Esophagus muscularis mucosa (tissue), 4 donors: ENCODE measurements at places on chromosomes 16 and 17. TPM values are rescaled to one million over a fixed set of nuclear protein-coding genes. Genes with fewer than 3 reads are reported as not detected.
A peak's percentile ranks its signal among the peaks of the same experiment; 100 is the strongest.

DNA sequence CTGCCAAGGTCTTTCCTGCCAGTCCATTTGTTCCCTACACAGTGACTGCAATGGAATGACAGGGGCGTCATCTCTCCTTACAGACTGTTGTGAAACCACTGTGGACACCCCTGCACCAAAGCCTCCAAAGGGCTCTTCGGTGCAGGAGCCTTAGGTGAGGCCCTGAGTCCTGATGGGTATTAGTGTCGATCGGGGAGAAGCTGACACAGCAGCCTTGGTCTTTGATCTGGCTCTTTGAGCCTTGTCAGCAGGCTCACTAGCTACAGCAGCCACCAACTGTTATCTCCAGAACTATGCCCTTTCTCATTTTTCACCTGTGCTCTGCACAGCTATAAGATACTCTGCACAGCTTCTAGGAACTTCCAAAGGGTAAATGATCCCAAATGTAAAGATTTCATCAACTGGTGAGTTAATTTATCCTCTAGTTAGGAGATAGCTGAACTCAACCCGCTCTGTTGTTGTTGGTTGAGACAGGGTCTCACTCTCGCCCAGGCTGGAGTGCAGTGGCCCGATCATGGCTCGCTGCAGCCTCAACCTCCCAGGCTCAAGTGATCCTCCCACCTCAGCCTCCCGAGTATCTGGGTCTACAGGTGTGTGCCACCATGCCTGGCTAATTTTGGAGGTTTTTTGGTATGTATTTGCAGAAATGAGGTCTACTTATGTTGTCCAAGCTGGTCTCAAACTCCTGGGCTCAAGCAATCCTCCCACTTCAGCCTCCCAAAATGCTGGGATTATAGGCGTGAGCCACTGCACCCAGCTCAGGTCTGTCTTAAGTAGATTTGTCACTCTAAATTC, 19.7 kb downstream of the G6PC1 start:
- no peak overlapping the region for H3K4me3 ChIP-seq
- no peak for DNase-seq
- no peaks in the 10 kb centered on the region for H3K27me3 ChIP-seq
- H3K36me3 ChIP-seq = no peaks in the 10 kb centered on the region
- peak overlapping the region; percentile 56 for H3K27ac ChIP-seq
- H3K4me1 ChIP-seq = peaks cover 50% of the 10 kb centered on the region

GRCh38 chr16:88923926-88924833, 52.8 kb downstream of the CBFA2T3 start:
- H3K4me1 ChIP-seq = peaks cover 57% of the 10 kb centered on the region
- H3K36me3 ChIP-seq = no peaks in the 10 kb centered on the region
- H3K27me3 ChIP-seq = peaks cover 3% of the 10 kb centered on the region
- DNase-seq = no peak
- no peak overlapping the region for H3K4me3 ChIP-seq

DNA sequence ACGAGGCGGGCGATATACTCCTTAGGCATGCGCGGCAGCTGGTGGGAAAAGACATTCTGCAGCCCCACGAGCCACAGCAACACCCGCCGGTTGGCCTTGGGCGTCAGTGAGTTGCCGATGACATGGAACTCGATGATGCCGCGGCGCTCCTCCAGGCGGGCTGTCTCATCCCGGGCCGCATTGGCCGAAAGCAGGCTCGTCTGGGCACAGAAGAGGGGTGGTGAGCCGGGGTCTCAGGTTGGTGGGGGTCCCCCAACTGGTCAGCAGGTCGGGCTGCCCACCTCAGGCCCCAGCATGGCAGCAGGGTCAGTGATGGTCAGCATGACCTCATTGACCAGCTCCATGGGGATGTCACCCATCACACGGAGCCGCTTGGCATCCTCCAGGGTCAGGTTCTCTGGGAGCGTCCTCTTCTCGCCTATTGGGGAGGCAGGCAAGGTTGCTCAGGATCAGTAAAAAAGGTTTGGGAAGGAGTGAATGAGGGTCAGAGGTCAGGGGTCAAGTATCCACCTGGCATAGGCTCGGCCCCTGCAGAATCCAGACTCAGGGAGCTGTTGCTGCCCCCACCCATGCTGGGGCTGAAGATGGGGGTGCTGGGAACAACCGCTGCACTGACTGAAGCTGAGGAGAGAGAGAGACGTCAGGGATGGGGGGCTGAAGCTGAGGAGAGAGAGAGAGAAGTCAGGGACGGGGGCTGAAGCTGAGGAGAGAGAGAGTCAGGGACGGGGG, 3.6 kb downstream of the KAT2A start:
- DNase-seq = no peak
- H3K4me3 ChIP-seq = no peak overlapping the region
- peaks cover 60% of the 10 kb centered on the region for H3K36me3 ChIP-seq

Gene CSF3
- total RNA-seq = 0.75 TPM

DNA sequence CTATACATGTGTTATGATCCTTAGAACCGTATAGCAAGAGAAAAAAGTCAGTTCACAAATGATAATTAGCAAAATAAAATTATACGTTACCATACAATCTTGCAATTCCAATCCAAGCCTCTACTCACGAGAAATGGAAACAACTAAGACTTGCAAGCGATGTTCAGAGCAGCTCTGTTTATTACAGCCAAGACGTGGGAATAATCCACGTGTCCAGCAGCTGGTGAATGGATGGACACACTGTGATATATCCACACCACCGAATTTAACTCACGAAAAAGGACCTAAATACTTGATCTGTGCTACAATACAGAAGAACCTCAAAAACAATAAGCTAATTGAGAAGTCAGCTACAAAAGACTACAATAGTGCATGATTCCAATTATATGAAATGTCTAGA, 88.1 kb downstream of the ADCY9 start:
- H3K27ac ChIP-seq = no peak overlapping the region
- H3K27me3 ChIP-seq = no peaks in the 10 kb centered on the region

DNA sequence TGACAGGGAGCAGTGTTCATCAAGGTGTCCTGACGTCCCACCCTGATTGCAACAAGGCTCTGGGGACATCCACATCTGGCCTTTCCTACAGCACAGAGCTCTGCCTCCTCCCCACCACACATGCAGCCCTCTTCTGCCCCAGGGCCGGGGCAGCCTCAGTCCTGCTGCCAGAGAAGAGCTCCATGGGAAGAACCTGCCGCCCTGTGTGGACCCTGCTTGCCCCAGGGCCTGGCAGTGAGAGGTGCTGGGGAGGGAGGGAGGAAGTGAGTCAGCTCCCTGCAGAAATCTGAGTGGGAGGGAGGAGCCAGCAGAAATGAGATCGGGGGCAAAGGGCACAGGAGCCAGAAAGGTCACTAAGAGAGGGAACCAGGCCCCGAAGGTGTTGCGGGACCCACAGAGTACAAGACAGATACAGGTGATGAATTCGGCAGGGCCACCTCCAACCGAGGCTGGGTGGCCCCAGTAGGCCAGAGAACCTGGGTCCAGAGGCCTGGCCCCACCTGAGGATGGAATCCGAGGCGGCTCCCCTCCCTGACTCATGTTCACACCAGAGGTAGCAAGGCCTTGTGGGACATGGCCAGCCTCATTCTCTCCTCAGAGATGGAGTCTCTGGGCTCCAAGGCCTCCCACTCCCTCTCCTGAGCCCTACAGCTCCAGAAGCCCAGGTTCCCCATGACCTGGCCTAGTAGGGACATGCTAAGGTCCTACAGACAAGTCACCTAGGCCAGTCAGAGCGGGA, 24.8 kb downstream of the MYO18A start:
- DNase-seq = no peak
- no peaks in the 10 kb centered on the region for H3K36me3 ChIP-seq
- H3K27ac ChIP-seq = peak overlapping the region; percentile 59

- H3K36me3 ChIP-seq = no peaks in the 10 kb centered on the region
- no peaks in the 10 kb centered on the region for H3K27me3 ChIP-seq
- H3K4me3 ChIP-seq = no peak overlapping the region
- peak; percentile 94 for DNase-seq
Measured at GRCh38 chr17:82287868-82288801, 14.6 kb upstream of the CSNK1D start.

- no peaks in the 10 kb centered on the region for H3K27me3 ChIP-seq
- DNase-seq = no peak
- no peak overlapping the region for H3K4me3 ChIP-seq
- peaks cover 5% of the 10 kb centered on the region for H3K4me1 ChIP-seq
- H3K27ac ChIP-seq = no peak overlapping the region
Measured at GRCh38 chr17:74250324-74250995, 23.6 kb upstream of the DNAI2 start.

Gene TBC1D26
- total RNA-seq = not detected

Gene NAGLU
- total RNA-seq = 36.6 TPM

Gene KRTAP2-1
- not detected for total RNA-seq

Gene MYL4
- total RNA-seq = 0.50 TPM

Gene NUDT21
- 35.5 TPM for total RNA-seq

GRCh38 chr17:79541056-79541850, 69.6 kb downstream of the RBFOX3 start:
- H3K27me3 ChIP-seq = no peaks in the 10 kb centered on the region
- H3K36me3 ChIP-seq = no peaks in the 10 kb centered on the region
- no peak overlapping the region for H3K4me3 ChIP-seq
- H3K4me1 ChIP-seq = peaks cover 4% of the 10 kb centered on the region

Gene OR1D5
- total RNA-seq = not detected

DNA sequence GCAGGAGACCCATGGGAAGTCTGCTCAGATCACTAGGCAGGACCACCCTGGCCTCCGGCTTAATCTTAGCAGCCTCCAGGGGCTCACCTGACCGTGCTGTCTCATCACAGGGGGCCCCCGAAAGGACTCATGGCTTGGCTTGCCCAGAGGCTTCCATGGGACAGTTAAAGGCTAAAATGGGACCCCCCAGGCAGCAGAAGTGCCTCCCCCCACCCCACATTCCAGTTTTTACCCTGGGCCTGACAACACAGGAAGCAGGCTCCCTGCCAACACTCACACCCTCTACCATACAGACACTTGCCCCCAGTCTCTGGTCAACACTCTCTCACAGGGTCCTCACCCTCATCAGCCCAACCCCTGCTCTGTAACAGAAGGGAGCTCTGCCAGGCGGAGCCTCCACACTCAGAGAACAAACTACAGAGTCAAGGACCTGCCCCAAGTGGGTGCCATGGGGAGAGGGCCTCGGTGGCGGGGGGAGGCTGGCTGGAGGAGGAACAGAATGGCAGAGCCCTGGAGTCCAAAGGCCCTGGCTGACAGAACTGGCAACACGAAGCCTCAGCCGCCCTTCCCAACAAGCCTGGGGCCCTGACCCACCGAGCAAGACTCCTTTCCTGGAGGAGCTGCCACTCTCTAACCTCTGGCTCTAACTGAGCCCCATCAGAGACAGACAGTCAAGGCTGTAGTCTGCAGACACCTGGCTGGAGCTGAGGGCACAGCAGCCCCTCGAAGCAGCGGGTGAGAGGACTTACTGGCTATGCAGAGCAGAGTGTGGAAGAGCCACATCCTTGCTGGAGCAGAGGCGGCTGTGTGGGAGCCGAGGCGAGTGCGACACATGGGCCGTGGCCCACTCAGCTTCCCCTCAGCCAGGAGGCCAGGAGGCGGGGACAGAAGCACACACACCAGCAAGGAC, at the start of gene ITGAE:
ITGAE (minus strand) TSS at position 827 of the 910 bp plus-strand sequence; CDS start at position 783, 44 bp downstream.
- peaks cover 5% of the 10 kb centered on the region for H3K4me1 ChIP-seq
- no peak within 1 kb of the TSS for H3K4me3 ChIP-seq
- no peak for DNase-seq
- H3K27me3 ChIP-seq = no peaks in the 10 kb centered on the region

GRCh38 chr17:49741009-49741691, 22.8 kb downstream of the FAM117A start:
- DNase-seq = no peak
- no peak overlapping the region for H3K4me3 ChIP-seq
- no peaks in the 10 kb centered on the region for H3K36me3 ChIP-seq
- H3K4me1 ChIP-seq = peaks cover 85% of the 10 kb centered on the region

DNA sequence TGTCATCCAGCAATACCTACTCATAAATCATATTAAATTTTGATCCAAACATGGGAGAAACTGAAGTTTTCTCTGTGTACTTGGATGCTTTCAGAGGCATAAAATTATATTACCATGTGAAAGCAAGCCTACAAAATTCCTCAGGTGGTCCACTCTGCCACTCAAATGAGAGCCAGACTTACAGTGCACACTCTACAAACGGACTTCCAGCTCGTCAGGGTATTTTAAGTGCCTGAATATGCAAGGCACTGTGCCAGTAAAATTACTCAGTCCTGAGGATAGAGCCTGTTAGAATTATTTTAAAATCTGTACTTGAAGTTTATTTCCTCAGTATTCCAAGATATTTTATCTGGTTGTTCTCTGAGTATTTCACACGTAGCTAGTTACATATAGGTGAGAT, 54.5 kb downstream of the TENT4B start:
- H3K36me3 ChIP-seq = no peaks in the 10 kb centered on the region
- H3K4me3 ChIP-seq = no peak overlapping the region
- no peaks in the 10 kb centered on the region for H3K27me3 ChIP-seq

GRCh38 chr16:74202009-74202408, 94.6 kb upstream of the PSMD7 start:
- H3K27me3 ChIP-seq = no peaks in the 10 kb centered on the region
- peak; percentile 19 for DNase-seq
- no peaks in the 10 kb centered on the region for H3K4me1 ChIP-seq

- H3K4me3 ChIP-seq = no peak overlapping the region
- H3K36me3 ChIP-seq = no peaks in the 10 kb centered on the region
- H3K27ac ChIP-seq = no peak overlapping the region
Measured at GRCh38 chr16:82175627-82176026, 5.6 kb upstream of the MPHOSPH6 start.

GRCh38 chr16:58422809-58423208, 30.5 kb downstream of the GINS3 start:
- H3K36me3 ChIP-seq = no peaks in the 10 kb centered on the region
- H3K4me1 ChIP-seq = no peaks in the 10 kb centered on the region
- no peak for DNase-seq

Gene TVP23A
- total RNA-seq = 1.2 TPM

DNA sequence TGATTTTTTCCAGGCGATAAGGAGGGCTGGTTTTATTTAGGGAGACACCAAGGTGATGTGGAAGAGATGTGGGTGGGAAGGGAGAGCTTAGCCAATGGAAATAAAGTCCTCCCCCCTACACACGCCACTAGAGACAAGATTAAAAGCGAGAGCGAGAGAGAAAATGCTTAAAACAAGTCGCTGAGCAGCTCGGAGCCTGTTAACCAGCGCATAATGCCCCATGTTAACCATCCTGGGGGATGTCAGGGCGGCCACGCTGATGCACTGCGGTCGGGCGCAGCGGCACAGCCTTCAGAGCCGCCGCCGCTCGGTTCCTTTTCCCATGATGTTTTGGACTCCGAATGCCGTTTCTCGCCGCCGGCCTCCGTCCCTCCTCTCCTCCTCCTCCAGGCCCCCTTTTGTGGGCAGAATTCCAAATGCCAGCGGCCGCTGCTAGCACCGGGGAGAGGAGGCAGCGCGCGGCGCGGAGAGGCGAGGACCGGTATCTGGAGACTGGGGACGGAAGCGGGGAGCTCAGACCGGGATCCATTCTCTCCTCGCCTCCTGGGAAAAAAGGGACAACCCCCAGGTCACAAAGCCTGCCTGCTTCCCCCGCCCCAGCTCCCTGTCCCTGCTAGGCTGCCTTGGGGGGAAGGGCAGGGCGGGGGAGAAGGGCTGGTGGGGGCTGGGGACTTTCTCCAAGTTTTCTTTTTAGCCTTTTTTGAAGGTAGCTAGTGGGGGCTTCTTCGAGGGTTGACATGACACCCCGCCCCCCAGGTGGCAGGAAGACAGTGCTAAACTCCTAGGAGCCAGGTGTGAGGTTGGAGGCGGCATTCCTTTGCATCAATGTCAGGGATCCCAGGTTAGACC, 98.1 kb upstream of the CCL2 start:
- no peak overlapping the region for H3K4me3 ChIP-seq
- no peaks in the 10 kb centered on the region for H3K27me3 ChIP-seq
- DNase-seq = no peak
- H3K36me3 ChIP-seq = no peaks in the 10 kb centered on the region
- H3K4me1 ChIP-seq = peaks cover 6% of the 10 kb centered on the region
